ENCODE measurements at places on chromosomes 5 and 9.

GRCh38 chr5:145764325-145764724 is 70.8 kb downstream of the PRELID2 start:
- no peak for DNase-seq

DNA sequence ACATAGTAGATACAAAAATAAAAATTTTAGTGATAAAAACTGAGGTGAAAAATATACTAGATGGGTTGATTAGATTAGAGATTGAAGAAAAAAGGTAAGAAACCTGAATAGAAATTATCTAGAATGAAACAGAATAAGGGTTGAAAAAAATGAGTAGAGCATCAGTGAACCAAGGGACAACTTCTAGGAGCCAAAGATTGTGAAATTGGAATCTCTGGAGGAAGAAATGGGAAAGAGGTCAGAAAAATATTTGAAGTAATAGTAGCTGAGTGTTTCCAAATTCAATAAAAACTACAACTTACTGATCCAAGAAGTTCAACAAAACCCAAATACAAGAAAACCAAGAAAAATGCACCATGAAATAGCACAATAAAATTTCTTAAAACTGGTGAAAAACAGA is 116.6 kb upstream of the STARD4 start:
- no peak for DNase-seq

GRCh38 chr9:27209034-27209433 is 87.9 kb downstream of the EQTN start:
- no peak for DNase-seq

- no peak for DNase-seq
Measured at GRCh38 chr9:89365532-89365912, 47.2 kb downstream of the SECISBP2 start.

DNA sequence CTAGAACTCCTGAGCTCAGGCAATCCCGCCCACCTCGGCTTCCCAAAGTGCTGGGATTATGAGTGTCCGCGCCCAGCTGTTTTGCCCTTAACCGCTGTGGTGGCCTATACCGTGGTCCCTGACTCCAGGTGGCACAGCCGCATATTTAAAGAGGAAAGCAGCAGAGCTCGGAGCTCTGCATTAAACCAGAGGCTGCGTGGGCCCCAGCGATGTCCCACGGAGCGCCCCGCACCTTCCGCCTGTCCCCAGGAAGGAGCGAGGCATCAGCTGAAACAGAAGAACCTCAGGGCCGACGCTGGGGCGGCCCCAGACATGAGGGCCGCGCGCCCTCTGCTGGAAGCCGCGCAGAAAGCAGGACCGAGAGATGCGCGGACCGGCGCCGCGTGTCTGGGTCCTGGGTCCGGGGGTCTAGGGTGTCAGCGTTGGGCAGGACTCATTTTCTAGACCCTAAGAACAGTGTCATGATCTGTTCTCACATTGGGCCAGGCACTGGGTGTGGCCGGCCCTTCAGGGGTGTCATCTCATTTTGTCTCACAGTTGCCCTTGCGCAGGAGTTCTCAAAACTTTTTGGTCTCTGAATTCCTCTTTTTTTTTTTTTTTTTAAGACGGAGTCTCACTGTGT is 37.7 kb downstream of the LAMC3 start:
- DNase-seq, result peak; percentile 46

- no peak for DNase-seq
Measured at GRCh38 chr9:88013035-88013434, 38.7 kb upstream of the CDK20 start.

GRCh38 chr9:4792054-4792571 is 631 bp upstream of the RCL1 start:
- no peak for DNase-seq

- DNase-seq, result no peak
Measured at GRCh38 chr5:129367883-129368282, 92.2 kb upstream of the ADAMTS19 start.

GRCh38 chr5:101153526-101153925 is 250.4 kb upstream of the ST8SIA4 start:
- no peak for DNase-seq

DNA sequence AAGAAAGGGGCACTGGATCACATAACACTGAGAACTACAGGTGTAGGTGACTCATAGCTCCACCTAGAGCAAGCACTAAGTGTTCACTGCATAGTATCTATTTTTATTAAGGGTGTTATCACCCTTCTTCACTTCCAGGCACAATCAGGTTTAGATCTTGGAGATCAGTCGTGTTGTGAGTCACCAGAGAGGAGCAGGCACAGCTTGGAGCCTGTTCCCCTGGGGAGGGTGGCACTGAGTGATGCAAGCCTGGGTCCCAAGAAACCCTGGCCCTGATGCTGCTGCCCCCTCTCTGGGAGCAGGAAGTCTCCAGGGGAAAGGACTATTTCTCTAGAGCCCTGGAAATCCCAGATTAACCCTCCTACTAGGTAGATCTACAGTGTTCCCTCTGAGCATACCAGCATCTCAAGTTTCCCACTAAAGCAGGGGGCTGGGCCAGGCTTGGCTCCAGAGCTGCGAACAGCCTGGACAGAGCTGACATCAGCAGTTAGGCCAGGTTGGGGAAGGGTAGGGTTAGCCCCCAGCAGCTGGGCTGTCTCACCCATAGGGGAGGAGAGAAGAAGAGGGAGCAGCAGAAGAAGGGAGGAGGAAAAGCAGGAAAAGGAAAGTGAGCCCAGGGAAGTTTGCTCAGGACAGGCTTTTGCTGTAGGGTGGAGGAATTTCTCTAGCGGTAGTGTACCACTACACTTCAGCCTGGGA is 28.1 kb upstream of the SPINK4 start:
- DNase-seq, result no peak

DNA sequence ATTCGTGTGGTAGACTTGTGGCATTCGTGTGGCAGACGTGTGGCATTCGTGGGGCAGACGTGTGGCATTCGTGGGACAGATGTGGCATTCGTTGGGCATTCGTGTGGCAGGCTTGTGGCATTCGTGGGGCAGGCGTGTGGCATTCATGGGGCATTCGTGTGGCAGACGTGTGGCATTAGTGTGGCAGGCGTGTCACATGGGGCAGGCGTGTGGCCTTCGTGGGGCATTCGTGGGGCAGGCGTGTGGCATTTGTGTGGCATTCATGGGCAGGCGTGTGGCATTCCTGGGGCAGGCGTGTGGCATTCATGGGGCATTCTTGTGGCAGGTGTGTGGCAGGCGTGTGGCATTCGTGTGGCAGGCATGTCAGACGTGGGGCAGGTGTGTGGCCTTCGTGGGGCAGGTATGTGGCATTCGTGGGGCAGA is 106.0 kb downstream of the EHMT1 start:
- DNase-seq, result no peak

DNA sequence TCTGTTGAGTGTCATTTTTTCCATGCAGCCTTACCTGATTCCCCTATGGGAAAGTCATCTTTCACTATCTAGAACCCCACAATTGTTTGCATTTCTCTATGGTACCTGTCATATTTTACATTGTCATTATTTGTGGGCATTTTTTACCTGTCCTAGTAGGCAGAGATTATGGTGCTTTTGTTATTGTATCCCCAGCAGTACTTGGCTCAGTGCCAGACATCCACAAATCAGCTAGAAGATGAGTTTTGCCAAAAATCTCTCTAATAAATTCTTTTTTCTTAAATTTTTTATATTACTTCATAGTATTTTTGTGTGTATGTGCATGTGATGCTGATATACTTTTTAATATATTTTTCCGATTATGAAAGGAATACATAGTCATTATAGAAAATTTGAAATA is 13.2 kb downstream of the GARNL3 start:
- DNase-seq, result no peak

GRCh38 chr9:136660971-136661550 is 1.7 kb upstream of the EGFL7 start:
- no peak for DNase-seq

DNA sequence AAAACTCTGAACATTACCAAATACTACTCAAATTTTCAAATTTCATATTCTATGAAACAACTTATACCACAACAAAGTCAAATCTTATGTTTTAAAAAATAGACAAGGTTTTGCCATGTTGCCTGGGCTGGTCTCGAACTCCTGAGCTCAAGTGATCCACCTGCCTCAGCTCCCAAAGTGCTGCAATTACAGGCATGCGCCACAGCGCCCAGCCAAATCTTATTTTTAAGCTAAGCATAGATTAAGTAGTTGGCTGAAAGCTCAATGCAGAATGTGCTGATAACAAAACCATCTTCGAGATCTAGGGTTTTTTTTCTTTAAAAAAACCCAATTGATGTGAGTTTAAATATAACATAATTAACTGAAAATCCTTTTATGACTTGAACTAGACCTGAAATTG is 6.4 kb downstream of the LMBRD2 start:
- DNase-seq, result no peak

DNA sequence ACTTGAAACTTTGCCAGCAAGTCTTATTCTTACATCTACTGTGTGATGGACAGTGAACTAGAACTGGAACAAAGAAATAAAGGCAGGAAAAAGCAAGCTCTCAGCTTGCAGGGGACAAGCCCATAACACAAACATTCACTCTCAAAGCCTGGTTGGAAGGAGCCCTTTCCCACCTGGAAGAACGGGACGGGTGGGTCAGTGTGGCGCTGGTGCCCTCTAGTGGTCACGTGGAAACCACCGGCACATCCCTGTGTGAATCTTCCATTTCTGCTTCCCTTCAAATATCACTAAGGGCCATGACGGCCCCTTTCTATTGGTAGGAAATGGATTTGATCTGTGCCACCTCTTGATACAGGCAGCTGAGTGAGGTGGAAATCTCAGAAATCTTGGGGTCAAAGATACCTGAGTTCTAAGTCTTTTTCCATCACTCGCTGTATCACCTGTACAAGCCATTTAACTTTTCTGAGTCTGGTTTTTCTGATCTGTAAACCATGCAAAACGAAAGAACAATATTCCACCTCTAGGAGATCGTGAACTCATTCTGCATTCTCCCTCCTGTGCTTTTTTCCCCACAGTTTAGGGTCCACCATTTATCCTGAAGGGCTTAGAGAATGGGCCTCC is 211.6 kb downstream of the MSX2 start:
- DNase-seq, result peak; percentile 14

- DNase-seq, result no peak
Measured at GRCh38 chr5:27778121-27778520, 739.7 kb upstream of the CDH9 start.

GRCh38 chr5:9337928-9338595 is 207.8 kb downstream of the SEMA5A start:
- DNase-seq, result no peak

DNA sequence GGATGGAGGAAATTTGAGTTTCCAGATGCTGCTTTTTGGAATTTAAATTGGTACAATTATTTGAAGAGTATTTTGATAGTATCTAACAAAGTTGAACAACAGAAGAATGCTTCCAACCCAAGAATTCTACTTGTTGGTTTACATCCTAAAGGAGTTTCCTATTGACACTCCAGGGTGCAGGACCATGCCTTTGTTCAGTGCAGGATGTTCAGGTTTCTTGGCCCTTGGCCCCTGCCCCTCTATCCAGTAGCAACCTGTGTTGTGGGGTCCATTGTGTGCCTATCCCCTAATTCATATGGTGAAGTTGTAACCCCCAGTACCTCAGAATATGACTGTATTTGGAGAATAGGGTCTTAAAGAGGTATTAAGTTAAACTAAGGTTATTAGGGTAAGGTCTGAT is 750.0 kb upstream of the ZNF608 start:
- DNase-seq, result no peak

GRCh38 chr9:116243708-116244107 is 90.1 kb downstream of the PAPPA start:
- DNase-seq, result no peak

- no peak for DNase-seq
Measured at GRCh38 chr9:132156262-132156661, 5.6 kb upstream of the NTNG2 start.

- no peak for DNase-seq
Measured at GRCh38 chr5:14316471-14316870, 173.3 kb downstream of the TRIO start.

GRCh38 chr5:148794729-148795561 is 31.5 kb upstream of the ADRB2 start:
- no peak for DNase-seq

- no peak for DNase-seq
Measured at GRCh38 chr5:172598251-172599203, 42.5 kb upstream of the NEURL1B start.

GRCh38 chr5:143436871-143437270 is 33.4 kb upstream of the NR3C1 start:
- DNase-seq, result no peak

DNA sequence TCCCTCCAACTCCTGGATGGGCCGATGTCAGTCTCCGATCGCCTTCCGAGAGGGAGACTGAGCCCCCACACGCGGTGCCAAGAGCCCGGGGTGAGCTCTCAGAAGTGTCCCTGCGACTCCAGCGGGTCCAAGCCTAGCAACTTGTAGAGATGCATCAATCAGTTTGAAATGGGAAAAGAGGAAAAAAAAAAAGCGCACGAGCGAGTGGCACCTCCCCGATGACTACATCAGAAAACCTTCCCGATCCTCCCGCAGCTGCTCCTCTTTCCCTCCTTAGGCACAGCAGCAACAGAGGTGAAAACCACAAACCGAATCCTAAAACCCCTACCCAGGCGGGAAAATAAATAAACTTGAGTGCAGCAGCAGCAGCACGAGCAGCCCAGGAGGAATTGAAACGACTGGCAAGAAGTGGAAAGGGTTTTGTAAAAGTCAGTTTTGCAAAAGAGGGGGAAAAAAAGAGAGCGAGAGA is 1.0 kb upstream of the EFNA5 start:
- no peak for DNase-seq

DNA sequence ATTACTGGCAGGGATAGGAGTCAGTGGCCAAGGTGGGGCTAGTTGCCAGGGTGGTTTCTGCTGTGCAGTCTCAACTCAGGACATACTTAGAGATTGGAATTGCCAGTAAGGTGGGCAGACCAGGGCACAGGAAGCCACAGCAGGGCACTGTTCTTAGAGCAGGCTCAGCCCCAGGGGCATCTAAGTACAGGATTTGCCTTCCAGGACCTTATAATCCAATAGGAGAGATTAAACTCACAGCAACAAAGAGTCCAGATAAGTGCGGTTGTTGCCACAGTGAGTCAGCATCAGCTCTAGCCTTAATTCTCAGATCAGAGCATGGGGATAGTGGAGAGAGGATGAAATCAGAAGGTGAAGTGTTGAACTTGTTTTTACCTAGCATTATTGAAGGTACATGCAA is 265.8 kb upstream of the TRPC7 start:
- no peak for DNase-seq

GRCh38 chr9:109558718-109559151 is 60.6 kb upstream of the PTPN3 start:
- no peak for DNase-seq

DNA sequence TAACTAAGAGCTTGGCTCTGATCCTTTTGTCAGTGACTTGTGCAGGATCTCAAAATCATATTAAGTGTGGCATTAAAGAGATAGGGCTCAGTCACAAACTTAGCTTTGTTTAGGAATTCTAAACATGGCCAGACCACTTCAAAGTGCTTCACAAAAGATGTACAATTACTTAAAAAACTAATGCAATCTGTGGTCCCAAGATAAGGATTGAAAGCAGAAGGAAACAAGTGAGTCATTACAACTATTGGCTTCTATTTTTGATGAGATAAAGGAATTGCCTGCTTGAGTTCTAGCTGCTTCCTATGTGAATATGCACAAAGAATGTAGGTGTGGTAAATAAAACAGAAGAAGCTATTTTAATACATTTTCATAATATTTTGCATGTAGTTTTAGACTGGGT is 44.9 kb upstream of the SLC12A2 start:
- no peak for DNase-seq

Data from stimulated activated CD8-positive, alpha-beta memory T cell treated with anti-CD3 and anti-CD28 coated beads, Interleukin-15, amount 100 ng/mL, for 1 hour (primary cell).